M059J (cell line): ENCODE measurements at places on chromosomes 6 and 20.

DNA sequence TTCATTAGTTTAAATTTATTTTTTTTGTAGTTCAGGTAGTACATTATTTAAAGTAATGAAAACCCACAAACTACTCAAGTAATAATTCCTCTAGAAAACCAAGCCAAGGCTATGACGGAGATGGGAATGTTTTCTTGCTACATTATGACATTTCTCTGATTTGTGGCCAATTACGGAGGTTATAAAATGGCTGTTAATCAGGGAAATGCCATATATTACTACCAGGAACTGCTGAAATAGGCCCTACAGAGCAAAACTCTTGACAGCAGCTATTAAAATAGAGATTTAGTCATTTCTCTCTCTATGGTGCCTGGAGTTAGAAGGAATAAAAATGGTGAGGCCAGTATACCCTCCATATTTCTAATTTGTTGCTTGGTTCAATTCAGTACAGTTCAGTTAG lies 280.0 kb downstream of the ARHGAP18 start:
- no peak for DNase-seq

- no peak for DNase-seq
Measured at GRCh38 chr20:20743511-20744169, 31.2 kb upstream of the RALGAPA2 start.

DNA sequence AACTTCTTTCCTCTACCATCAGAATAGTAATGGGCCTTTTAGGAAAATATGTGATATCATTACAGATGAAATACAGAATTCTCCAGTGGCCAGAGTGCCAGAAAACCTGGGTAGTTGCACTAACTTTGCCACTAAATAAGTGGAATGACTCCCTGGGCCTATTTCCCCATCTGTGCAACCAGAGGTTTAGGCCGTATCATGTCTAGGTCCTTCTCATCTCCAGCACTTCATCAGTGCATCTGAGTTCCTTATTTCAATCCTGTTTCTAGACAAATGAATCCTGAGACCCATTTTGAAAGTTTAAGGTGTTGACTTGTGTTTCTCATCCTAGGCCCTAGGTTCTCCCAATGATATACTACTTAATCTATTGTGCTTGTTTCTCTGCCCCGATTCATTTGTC lies 236.2 kb downstream of the CD83 start:
- DNase-seq, result no peak

- no peak for DNase-seq
Measured at GRCh38 chr6:36376742-36377141, 10.7 kb downstream of the ETV7 start.

GRCh38 chr6:129345890-129346289 lies 364.1 kb downstream of the ARHGAP18 start:
- peak; percentile 76 for DNase-seq

- peak; percentile 5 for DNase-seq
Measured at GRCh38 chr20:14334306-14334930, 3.0 kb downstream of the FLRT3 start.

GRCh38 chr6:137870744-137871247 lies 3.7 kb downstream of the TNFAIP3 start:
- no peak for DNase-seq

DNA sequence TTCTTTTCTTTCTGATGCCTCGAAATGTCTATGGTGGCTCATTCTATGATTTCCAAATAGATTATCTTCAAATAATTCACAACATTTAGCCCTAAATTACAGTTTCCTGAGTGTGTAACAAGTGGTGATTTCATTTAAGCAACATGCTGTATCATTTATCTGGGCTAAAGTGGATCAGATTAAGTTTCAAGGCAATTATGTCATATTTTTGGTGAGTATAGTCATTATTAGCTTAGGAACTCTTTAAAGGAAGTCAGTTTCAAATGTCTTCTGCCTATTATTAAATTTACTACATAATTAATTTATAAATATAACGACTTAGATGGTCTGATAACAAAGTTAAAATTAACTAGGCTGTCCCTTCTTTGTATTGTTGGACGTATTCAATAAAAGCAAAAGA lies 847.9 kb upstream of the FLRT3 start:
- no peak for DNase-seq

DNA sequence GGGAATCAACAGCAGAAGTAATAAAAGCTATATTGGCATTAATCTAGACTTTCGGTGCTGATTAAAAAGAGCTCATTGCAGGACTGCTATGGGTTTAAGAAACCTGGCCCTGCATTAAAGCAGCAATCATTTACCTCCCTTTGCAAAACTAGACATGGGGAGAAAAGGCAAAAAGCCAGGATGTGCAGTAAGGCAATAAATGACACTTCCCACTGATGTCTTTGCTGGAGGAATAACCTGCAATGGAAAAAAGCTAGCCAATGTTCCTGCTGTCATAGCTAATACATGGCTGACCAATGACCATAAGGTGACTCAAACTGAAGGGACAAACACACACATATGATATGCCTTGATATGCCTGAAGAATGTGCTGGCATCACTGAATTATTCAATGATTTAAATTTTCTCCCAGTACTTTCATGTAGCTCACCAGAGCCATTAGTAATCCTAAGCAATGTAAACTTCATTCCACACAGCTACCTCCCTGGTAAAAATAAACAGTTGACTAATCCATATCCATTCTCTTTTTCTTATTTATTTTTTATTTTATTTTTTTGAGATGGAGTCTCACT lies 8.7 kb downstream of the DNAAF9 start:
- DNase-seq, result peak; percentile 55

DNA sequence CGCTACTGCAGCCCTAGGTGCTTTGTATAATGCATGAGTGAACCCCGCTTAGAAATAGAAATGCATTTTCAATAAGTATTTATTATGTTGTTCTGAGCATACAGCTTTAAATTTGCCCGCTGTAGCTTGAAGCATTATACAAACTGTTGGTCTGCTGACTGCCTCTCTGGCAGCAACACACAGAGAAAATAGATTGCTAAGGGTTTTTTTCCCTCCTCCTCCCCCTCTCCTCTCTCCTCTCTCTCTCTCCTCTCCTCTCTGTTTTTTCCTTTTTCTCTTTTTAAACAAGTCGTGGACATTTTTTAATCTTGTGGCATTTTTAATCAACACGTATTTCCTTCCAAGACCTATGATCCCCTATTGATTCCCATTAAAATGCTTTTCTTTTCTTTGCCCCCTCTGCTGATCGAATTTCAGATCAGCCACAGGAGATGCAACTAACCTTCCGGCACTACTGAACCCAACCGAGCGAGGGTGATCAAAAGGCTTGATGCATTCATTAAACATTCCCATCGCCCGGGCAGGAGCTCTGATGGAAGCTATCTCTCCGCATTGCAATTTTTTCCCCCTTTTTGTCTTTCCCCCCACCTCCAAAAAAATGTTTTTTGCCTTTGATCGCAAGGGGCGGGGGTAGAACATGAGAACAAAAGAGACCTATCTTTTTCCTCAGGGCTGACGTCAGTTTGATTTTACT lies 90.7 kb upstream of the ARID1B start:
- peak; percentile 80 for DNase-seq

GRCh38 chr6:88565409-88565811 lies 398.0 kb downstream of the RNGTT start:
- DNase-seq, result no peak

DNA sequence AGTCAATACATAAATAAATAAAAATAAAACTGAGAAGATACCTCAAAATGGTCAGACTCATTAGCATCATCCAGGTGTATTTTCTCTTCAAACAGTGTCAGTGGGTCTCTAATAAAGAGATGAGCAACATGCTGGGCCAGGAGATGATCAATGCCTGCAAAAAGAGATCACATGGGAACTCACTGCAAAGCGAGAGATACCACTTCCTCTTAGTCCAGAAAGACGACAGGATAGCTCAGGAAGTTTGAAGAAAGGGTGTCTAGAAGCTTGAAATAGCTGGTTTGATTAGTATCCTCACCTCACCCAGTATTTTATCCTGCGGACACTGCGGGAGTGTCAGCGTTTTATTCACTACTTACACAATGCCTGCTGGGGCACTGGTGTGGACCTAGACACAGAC lies 38.0 kb downstream of the GCLC start:
- DNase-seq, result no peak

DNA sequence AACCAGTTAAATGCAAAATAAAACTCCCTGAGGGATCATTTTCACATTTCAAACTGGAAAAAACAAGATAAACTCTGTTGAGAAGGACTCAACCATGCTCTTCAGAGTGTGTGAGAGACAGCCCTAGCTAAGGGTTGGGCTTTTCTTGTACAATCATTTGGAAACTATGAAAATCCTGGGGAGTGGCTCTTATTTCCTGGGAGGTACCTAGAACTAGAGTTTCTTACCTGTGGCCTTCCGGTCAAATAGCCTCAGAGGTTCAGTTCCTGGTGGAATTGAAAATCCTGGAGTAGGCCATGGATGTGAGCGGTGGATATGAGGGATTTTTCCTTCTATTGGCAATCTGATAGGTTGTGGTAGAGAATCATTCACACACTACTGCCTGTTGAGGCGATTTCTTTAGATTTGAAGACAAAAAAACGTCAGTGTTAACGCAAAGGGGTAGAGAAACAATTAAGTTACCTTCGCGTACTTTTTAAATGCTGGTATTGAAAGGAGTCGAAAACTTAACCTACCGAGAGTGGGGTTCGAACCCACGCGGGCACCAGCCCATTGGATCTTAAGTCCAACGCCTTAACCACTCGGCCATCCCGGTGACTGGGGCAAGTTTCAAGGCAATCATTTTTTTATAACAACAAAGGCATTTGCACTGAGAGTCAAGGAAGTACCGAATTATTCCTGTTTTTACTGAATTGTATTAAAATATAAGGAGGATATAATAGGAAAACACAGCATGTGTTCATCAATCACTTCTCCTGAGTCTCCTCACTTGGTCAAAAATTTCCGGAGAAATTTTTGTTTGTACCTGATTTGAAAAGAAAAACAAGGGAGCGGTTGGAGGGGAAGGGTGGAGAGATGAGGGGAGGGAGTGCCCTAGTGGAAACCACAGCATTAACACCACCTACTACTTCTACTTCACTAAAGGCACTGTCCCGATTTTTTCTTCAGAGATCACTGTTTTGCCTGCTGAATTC lies 191.3 kb downstream of the OR2B2 start:
- peak; percentile 61 for DNase-seq

GRCh38 chr6:143806282-143807102 lies 36.6 kb upstream of the LTV1 start:
- peak; percentile 66 for DNase-seq

DNA sequence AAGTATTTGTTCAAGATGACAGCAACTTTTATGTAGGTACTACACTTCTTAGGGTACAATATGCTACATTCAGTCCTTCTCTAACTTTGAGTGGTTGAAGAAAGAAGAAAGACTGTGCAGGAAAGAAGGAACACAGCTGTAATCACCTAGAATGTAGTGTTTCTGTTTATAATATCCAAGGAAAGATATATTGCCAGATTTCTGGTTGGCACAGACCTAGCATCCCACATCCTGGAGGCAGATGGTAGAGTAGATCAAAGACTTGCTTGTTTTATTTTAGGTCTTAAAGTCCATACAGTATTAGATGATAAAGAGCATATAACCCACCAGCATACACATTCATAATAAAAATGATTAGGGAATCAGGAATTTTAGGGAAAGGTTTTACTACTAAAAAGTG lies 13.3 kb upstream of the FABP7 start:
- no peak for DNase-seq

DNA sequence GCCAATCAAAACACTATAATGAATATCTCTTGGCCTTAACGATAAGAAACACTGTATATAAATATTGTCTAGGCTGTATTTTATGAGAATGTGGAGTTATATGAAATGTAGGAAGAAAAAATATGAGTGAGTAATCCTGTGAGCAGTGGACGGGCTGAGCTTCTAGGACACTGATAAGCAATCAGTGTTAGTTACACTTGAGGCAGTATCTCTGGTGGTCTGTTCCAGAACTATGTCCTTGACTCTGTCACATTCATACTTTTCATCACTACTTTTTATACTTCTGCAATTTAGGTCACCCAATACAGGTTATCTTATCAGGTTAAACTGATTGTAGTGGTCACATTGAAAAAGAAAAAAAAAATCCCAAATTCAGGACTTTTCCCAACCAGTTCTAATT lies 360.4 kb downstream of the LAMA2 start:
- DNase-seq, result no peak

DNA sequence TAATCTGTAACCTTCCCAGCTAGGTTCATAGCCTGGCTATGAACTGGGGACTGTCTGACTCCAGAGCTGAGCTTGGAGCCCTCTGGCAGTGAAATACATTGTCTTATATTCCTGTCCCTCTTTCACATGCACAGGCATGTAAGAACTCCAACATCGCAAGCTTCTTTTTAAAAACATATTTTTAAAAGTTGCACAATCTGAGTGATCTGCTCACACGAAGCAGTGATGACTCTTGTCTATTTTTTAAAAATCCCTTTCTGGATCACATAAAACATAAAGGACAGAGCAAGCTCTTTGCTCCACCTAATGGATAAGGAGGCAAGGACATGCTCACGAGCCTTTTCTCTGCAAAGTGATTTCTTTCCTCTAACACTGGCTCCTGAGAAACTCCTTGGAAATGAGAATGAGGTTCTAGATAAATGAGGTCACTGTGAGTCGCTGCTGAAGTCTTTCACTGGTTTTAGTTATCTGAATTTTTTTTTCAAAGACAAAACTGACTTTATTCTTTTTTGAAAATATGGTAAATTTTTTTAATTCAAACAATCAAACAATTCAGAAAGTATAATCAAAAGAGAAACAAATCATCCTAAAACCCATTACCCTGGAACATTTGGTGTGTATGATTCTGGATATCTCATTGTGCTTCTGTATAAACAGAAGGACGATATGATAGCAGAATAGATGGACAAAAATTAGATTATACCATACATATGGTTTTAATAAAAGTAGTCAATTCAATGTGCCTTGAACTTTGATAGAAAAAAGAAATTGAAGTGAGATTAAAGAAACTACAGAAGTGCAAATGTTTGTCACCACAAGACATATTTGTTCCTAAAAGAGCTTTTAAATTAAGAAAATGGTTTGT lies 30.8 kb downstream of the IL20RA start:
- DNase-seq, result peak; percentile 31

- peak; percentile 23 for DNase-seq
Measured at GRCh38 chr20:10250902-10251301, 32.3 kb downstream of the SNAP25 start.

GRCh38 chr6:159074120-159074684 lies 29.4 kb upstream of the TAGAP start:
- peak; percentile 65 for DNase-seq

- DNase-seq, result no peak
Measured at GRCh38 chr6:135647521-135647920, 150.0 kb upstream of the AHI1 start.

DNA sequence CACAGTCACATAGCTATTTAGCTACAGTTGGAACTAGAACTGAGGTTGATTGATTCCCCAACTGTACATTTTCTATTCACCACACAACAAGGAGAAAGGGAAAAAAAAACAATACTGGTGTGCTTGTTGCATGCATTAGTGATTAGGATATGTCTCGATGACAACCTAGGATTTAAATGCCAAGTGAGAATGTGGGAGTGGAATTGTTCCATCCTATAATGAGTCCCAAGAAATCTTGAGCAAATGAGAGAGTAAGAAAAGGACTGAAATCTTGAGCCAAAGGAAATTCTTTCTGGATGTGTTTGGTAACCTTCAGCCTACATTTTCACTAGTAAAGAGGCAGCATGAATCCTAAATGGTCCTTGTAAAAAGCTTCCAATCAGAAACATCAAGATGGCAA lies 232.7 kb downstream of the HIVEP2 start:
- no peak for DNase-seq
